ENCODE measurements at places on chromosomes 4 and X.

- H3K36me3 ChIP-seq, result no peaks in the 10 kb centered on the region
- H3K27ac ChIP-seq, result no peak overlapping the region
- no peak for DNase-seq
- H3K4me3 ChIP-seq, result no peak overlapping the region
- H3K4me1 ChIP-seq, result no peaks in the 10 kb centered on the region
Measured at GRCh38 chrX:29453333-29453732, 762.0 kb upstream of the MAGEB2 start.

- no peak for DNase-seq
- no peak overlapping the region for H3K4me3 ChIP-seq
- H3K4me1 ChIP-seq, result no peaks in the 10 kb centered on the region
- no peak overlapping the region for H3K27ac ChIP-seq
- H3K27me3 ChIP-seq, result no peaks in the 10 kb centered on the region
Measured at GRCh38 chrX:140467211-140467610, 37.7 kb downstream of the SOX3 start.

- DNase-seq, result no peak
- no peaks in the 10 kb centered on the region for H3K36me3 ChIP-seq
- H3K4me3 ChIP-seq, result peak overlapping the region; percentile 21
- no peak overlapping the region for H3K27ac ChIP-seq
- no peaks in the 10 kb centered on the region for H3K27me3 ChIP-seq
Measured at GRCh38 chr4:118033148-118034052, 886 bp upstream of the NDST3 start.

DNA sequence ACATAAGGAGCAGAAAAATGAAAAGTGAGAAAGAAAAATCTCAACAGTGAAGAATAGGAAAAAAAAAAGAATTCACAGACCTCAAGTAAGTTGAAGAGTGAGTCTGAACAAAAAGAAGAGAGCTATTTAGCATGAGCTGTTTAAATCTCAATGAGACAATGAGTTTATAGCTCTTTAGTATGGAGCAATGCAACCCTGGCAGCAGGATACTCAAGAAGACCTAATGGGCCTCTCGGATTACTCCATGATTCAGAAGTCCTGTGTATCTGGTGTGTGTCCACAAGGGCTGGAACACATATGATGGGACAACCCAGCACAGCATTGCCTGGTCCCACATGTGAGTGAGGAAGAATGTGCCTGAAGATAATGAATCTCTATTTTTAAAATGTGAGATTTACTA is 563.1 kb upstream of the INTU start:
- no peak for DNase-seq
- no peaks in the 10 kb centered on the region for H3K27me3 ChIP-seq
- H3K36me3 ChIP-seq, result no peaks in the 10 kb centered on the region
- H3K4me3 ChIP-seq, result no peak overlapping the region
- H3K4me1 ChIP-seq, result no peaks in the 10 kb centered on the region
- H3K27ac ChIP-seq, result no peak overlapping the region

- no peak overlapping the region for H3K4me3 ChIP-seq
- no peak overlapping the region for H3K27ac ChIP-seq
- no peaks in the 10 kb centered on the region for H3K36me3 ChIP-seq
- H3K4me1 ChIP-seq, result peaks cover 3% of the 10 kb centered on the region
- no peaks in the 10 kb centered on the region for H3K27me3 ChIP-seq
Measured at GRCh38 chr4:140309124-140309870, 64.1 kb upstream of the SCOC start.

DNA sequence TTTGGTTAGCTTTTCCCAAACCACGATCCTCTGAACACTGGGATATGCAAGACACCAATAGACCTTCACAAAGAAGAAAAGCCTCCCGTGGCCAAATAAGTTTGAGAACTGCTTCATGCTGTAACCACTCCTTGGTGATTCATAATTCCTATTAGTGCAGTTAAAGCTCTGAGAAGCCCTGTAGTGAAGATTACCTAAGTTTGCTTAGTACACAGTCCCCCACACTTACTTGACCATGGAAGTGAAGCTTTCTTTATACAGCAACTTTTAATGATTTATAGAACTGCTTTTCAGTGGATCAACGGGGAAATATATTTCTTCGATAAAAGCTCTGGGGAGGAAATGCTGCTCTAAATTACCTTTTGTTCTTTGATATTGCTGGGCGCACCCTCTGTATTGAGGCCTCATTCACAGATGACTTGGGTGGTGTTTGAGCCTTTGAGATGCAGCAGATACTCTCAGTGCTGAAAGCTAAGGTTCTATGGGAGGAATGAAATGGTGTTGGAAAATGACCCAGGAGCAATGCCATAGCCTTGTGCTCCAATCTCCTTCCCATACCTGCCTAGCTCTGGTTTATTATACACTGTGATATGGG is 67.4 kb downstream of the CBLL2 start:
- no peaks in the 10 kb centered on the region for H3K4me1 ChIP-seq
- DNase-seq, result no peak
- no peak overlapping the region for H3K27ac ChIP-seq
- no peak overlapping the region for H3K4me3 ChIP-seq

- no peak overlapping the region for H3K27ac ChIP-seq
- H3K4me3 ChIP-seq, result no peak overlapping the region
Measured at GRCh38 chr4:127708985-127709384, 21.2 kb upstream of the SLC25A31 start.

DNA sequence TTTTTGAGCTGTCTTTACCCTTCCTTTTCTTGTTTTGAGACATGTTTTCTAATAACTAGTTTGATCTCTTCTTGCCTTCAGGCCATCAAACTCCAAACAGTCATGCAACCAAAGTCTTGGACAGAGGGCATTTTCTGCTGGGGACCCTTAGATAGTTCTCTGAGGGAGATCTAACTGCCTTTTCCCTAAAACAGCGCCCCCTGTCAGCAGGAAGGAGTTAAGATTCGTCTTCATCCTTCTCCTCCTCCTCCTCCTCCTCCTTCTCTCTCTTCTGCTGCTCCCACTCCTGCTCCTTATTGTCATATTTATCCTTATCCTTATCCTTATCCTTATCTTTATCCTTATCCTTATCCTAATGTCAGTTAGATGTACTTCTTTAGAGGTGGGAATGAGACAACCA is 417.2 kb downstream of the TRAM1L1 start:
- H3K27ac ChIP-seq, result no peak overlapping the region
- no peak overlapping the region for H3K4me3 ChIP-seq
- no peaks in the 10 kb centered on the region for H3K27me3 ChIP-seq
- DNase-seq, result no peak

DNA sequence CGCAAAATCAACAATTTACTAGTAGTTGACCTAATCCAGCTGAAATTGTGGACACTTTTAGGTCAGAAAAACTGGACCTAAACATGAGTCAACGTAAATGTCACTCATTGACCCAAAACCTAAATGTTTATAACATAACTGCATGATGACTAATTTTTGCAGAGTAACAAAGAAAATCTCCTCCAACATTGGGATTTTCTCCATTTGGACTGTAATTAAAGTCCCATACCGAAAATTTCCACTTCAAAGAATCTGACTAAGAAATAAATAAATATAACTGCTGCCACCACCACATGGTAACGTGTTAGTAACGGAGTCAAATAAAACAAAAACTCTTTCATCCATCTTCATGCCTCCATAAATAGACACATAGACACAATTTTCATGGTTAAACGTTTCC is 1.9 kb downstream of the ADGRA3 start:
- peaks cover 6% of the 10 kb centered on the region for H3K4me1 ChIP-seq
- H3K36me3 ChIP-seq, result no peaks in the 10 kb centered on the region
- H3K4me3 ChIP-seq, result no peak overlapping the region
- DNase-seq, result no peak
- H3K27me3 ChIP-seq, result no peaks in the 10 kb centered on the region

DNA sequence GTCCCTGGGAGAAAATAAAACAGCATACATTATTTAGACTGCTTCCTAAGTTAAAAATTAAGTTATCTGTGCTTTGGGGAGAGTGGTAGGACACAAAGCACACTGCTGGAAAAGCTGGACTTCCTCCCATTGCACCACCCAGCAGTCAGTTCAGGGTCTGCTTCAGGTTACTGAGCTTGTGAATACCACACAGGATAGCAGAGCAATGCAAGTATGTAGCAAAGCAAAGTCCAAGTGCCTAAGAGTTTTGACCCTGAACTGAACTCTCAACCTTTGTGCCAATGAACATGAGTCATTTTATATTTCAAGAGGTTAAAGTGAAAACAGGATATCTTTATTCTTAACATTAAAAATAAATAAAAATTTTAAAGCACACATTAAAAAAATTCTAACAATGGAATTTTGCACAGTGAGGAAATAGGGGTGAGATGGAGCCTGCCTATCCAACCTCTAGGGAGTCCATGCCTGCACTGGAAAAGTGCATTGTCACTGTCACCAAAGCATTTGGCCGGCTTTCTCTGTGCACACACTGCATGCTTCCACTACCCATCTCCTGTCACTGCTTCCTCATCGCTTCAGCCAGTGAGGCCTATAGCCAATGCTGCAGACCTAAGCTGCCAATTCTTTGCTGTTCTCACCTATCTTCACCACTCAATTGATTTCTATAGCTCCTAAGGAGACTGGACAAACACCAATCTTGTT is 50.9 kb downstream of the ABCG2 start:
- H3K27me3 ChIP-seq, result no peaks in the 10 kb centered on the region
- no peaks in the 10 kb centered on the region for H3K36me3 ChIP-seq
- DNase-seq, result no peak
- no peak overlapping the region for H3K4me3 ChIP-seq

- no peaks in the 10 kb centered on the region for H3K36me3 ChIP-seq
- H3K4me3 ChIP-seq, result no peak overlapping the region
- DNase-seq, result no peak
Measured at GRCh38 chrX:112513154-112513553, 166.6 kb downstream of the LHFPL1 start.

GRCh38 chrX:72141372-72142004 is 9.8 kb upstream of the RTL5 start:
- H3K27ac ChIP-seq, result no peak overlapping the region
- no peak for DNase-seq
- no peaks in the 10 kb centered on the region for H3K4me1 ChIP-seq

DNA sequence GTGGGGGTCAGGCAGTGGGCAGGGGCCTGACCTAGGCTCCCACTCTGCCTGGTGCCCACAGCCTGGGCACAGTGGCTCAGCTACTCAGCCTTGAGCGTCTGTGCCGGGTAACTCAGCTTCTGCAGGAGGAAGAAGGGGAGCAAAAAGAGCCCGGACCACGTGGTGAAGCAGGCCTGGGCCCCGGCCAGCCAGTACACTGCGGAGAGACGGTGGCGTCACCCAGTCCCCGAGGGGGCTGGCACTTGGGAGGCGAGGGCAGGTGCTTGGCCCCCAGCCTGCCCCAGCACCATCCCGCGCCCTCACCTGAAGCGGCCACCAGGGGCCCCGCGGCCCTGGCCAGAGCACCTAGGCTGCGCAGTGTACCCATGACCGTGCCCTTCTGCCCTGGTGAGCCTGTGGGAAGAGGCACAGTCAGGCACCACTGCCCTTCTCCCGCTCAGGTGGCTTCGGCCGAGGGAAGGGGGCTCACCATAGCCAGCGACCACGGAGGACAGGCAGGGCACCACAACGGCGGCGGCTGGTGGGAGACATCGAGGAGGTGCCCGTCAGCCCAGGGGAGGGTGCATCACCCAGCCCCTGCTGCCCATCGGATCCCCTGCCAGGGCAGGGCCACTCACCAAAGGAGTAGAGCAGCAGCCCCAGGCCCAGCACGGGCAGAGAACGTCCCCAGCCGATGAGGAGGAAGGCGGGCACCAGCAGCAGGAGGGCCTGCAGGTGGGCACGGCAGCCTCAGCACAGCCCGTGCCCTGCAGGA is 32.3 kb downstream of the NOP14 start:
- peaks cover 8% of the 10 kb centered on the region for H3K4me1 ChIP-seq
- no peaks in the 10 kb centered on the region for H3K36me3 ChIP-seq
- H3K27ac ChIP-seq, result no peak overlapping the region
- no peak overlapping the region for H3K4me3 ChIP-seq

GRCh38 chrX:46463682-46464081 is 81.5 kb downstream of the ZNF674 start:
- no peak overlapping the region for H3K4me3 ChIP-seq
- no peak overlapping the region for H3K27ac ChIP-seq
- H3K36me3 ChIP-seq, result no peaks in the 10 kb centered on the region

DNA sequence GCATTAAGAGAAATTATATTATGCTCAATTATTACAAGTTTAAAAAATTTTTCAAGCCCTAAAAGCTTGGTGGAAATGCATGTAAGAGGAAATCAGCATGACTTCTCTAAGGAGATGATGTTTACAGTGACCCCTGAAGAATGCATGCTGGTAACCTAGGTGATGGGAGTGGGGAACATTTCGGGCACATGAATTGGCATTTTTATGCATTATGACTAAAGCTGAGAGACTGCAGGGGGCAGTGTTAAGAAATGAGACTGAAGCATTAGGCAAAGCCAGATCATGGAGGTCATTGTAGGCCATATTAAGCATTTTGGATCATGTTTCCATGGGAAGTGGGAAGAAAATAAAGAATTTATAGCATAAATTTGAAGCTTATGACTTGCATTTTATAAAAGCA is 421.3 kb downstream of the FAT4 start:
- no peak for DNase-seq
- H3K27me3 ChIP-seq, result no peaks in the 10 kb centered on the region
- no peaks in the 10 kb centered on the region for H3K36me3 ChIP-seq
- no peak overlapping the region for H3K27ac ChIP-seq
- peaks cover 3% of the 10 kb centered on the region for H3K4me1 ChIP-seq

DNA sequence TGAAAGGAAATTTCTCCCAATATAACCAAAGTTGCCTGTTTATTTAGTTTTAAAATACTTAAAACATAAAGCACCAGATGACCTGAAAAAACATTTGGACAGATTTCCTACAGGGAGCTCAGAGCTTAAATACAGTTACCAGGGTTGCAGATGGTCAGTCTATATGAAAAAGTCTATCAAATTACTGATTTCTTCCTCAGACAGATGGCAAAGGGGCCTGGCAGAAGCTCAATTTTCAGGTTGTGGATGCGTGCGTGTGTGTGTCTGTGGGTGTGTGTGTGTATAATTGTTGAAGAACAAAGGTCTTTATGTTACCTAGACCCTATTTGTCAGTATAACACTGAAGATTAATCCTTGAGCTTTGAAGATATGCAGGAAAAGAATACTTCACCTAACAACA is 169.4 kb downstream of the MAD2L1 start:
- no peaks in the 10 kb centered on the region for H3K27me3 ChIP-seq
- H3K4me1 ChIP-seq, result no peaks in the 10 kb centered on the region
- no peak overlapping the region for H3K27ac ChIP-seq
- no peak for DNase-seq
- H3K4me3 ChIP-seq, result no peak overlapping the region
- no peaks in the 10 kb centered on the region for H3K36me3 ChIP-seq

- peaks cover 2% of the 10 kb centered on the region for H3K4me1 ChIP-seq
- no peak for DNase-seq
- no peak overlapping the region for H3K4me3 ChIP-seq
- no peaks in the 10 kb centered on the region for H3K27me3 ChIP-seq
Measured at GRCh38 chr4:3377557-3377956, 64.2 kb upstream of the HGFAC start.

- H3K4me1 ChIP-seq, result no peaks in the 10 kb centered on the region
- H3K27me3 ChIP-seq, result no peaks in the 10 kb centered on the region
- no peak for DNase-seq
- no peaks in the 10 kb centered on the region for H3K36me3 ChIP-seq
Measured at GRCh38 chrX:95427389-95427788, 1257.3 kb upstream of the DIAPH2 start.

- no peak for DNase-seq
- no peaks in the 10 kb centered on the region for H3K27me3 ChIP-seq
- H3K36me3 ChIP-seq, result no peaks in the 10 kb centered on the region
- peaks cover 5% of the 10 kb centered on the region for H3K4me1 ChIP-seq
Measured at GRCh38 chr4:186204103-186204559, 12.8 kb downstream of the CYP4V2 start.

- no peak overlapping the region for H3K27ac ChIP-seq
- H3K36me3 ChIP-seq, result no peaks in the 10 kb centered on the region
- DNase-seq, result no peak
Measured at GRCh38 chrX:144849141-144849540, 398.2 kb upstream of the SPANXN1 start.

- H3K4me1 ChIP-seq, result peaks cover 2% of the 10 kb centered on the region
- no peak overlapping the region for H3K27ac ChIP-seq
- H3K4me3 ChIP-seq, result no peak overlapping the region
- no peaks in the 10 kb centered on the region for H3K36me3 ChIP-seq
- DNase-seq, result no peak
Measured at GRCh38 chrX:23978491-23978890, 48.5 kb downstream of the KLHL15 start.
